ENCODE measurements at places on chromosomes 6 and 20.

- no peak for DNase-seq
Measured at GRCh38 chr6:46265373-46265772, 94.6 kb upstream of the ENPP5 start.

DNA sequence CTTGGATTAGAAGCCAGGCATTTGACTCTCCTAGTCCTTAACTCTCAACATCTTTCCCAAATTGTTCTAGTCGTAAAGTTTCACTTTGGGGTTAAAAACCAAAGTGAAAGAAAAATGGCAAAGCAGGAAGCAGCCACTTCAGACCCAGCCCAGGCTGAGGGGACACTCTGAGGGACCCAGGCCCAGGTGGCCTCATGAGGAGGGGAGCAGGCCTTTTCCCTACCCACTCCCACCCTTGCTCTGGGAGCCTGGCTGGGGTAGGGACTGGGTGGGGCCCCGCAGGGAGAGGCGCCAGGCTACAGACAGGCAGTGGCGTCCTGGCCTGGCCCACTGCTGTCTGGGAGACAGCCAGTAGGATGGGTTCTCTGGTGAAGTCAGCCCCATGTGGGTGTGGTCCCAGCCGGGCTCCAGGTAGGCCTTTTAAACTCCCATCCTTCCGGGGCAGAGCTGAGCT lies 68.7 kb upstream of the MYL9 start:
- DNase-seq: peak; percentile 32

- no peak for DNase-seq
Measured at GRCh38 chr6:153563001-153563400, 431.9 kb upstream of the RGS17 start.

DNA sequence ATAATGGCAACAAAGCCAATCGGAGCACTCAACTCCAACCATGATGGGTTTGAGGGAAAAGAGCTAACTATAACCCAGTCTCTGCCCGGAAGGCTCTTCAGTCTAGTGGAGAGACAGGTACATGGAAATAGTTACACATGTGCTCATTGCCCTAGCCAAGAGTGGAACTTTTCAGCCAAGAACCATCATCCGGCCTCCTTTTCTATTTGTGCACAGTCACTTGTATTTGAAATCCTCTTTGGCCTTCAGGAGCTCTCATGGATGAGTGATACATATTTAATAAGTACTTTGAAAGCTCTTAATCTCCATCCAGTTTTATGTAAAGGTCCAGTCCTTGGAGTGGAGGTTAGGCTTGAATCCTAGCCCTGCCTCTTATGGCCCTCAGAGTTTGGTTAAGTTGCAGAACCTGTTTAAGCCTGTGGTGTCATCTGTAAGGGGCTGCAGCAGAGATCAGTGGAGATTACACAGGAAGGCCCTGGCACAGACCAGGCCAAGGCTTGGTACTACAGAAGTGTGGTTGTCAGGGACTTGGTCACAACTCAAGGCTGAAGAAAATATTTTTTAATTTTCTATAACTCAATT lies 72.3 kb upstream of the SMLR1 start:
- DNase-seq: no peak

GRCh38 chr6:129685662-129686031 lies 24.3 kb downstream of the ARHGAP18 start:
- DNase-seq: no peak

GRCh38 chr6:4225161-4225872 lies 89.9 kb upstream of the ECI2 start:
- no peak for DNase-seq

DNA sequence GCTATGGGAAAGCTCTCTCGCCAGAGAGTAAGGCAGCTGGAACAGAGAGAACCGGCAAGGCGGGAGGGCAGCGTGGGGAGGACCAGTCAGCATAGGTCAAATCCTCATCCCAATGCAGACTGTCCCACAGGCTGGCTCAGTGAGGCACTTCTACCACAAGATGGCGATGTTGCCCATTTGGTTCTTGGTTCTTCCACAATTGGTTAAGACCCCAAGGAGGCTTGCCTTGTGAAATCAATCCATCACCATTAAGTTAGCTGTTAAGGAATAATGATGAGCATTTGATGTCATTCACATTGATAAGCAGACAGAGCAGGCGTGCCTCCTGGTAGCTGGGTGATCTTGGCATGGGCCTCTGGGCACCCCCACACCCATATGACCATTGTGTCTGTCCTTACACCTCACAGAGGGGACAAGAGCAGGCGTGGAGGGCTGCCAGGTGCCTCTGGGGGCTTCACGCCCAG lies 2.4 kb downstream of the CSTL1 start:
- peak; percentile 68 for DNase-seq

- DNase-seq: no peak
Measured at GRCh38 chr6:8191629-8192028, 89.3 kb upstream of the EEF1E1 start.

DNA sequence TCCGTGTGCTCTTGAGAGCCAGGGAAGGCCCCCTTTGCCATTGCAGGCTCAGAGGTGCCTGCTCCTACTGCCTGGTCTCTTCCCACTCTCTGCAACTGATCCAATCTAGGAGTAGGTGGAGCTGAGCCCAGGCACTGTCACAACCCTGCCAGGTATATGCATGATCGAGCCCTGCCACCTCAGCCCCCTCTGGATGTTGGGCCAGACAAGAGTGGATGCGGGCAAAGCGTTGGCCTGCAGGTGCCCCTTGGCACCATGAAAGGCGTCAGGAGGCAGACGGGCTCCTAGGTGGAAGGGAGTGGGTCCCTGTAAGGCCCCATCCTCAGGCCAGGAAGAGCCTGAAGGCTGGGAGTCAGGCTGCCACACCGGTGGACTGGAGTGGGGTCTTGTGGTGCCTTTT lies 5.9 kb upstream of the OR14J1 start:
- no peak for DNase-seq

GRCh38 chr6:81999826-82000225 lies 247.3 kb upstream of the TENT5A start:
- no peak for DNase-seq

DNA sequence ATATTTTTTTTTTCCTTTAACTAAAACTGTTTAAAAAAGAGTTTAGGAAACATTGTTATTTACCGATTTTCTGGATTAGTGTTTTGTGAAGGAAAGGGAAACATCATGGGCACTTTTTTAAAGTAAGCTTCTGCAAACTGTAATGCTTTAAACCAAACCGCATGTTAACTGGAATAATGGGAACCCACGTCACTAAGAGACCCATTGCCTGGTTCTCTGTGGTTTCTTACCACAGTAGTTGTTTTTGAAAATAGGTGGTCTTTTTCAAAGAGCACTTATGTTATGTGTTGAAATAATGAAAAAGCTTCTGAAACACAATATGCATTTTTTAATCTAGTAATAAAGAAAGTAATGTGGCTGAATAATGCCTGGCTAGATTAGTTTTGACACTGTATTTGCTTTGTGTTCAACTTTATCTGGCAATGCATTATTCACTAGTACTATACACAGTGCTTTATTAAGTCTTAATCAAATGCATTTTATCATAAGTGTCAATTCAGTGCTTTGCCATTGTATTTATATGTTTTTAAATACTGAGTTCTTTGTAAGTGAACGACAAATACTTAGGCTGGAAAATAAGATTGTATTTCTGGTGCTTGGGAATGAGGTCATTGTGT lies 754.1 kb upstream of the FLRT3 start:
- no peak for DNase-seq

DNA sequence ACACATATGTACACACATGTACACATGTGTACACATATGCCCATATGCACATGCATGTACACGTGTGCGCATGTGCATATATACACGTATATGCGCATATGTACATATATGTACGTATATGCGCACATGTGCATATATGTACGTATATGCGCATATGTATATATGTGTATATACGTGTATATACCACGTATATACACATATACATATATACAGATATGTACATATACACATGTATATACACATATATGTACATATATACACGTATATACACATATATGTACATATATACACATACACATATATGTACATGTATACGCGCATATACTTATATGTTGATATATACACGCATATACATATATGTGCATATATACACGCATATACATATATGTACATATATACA lies 8.9 kb upstream of the SNAP91 start:
- no peak for DNase-seq

- DNase-seq: no peak
Measured at GRCh38 chr6:53634184-53634631, 31.3 kb downstream of the KLHL31 start.

DNA sequence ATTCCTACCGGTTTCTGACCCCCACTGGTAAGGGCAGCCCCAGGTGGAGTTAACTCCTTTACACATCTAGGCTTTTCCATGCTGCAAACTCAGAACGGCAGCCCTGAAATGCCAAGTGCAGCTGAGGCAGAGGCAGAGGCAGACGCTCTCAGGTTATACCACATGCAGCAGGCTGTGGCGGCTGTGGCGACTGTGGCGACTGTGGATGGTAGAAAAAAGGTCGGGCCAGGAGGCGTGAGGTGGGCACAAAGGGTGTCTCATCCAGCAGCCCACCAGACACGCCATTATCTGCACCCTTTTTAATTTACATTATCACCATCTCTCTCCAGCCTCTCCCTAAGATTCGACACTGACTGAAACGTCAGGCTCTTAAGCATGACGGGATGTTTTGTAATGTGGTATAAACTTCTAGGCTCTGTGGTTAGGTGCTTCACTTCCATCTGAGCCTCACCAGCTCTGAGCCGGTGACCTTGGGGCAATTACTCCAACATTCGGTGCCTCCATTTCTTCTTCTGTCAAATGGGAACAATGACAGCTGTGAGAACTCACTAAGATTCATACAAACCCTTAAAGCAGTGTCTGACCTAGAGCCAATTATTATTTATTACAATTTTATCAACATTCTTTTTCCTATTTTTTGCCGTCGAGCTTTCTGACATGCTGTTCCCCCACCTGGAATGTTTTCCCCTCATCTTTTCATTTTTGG lies 8.2 kb downstream of the KIZ start:
- DNase-seq: no peak

DNA sequence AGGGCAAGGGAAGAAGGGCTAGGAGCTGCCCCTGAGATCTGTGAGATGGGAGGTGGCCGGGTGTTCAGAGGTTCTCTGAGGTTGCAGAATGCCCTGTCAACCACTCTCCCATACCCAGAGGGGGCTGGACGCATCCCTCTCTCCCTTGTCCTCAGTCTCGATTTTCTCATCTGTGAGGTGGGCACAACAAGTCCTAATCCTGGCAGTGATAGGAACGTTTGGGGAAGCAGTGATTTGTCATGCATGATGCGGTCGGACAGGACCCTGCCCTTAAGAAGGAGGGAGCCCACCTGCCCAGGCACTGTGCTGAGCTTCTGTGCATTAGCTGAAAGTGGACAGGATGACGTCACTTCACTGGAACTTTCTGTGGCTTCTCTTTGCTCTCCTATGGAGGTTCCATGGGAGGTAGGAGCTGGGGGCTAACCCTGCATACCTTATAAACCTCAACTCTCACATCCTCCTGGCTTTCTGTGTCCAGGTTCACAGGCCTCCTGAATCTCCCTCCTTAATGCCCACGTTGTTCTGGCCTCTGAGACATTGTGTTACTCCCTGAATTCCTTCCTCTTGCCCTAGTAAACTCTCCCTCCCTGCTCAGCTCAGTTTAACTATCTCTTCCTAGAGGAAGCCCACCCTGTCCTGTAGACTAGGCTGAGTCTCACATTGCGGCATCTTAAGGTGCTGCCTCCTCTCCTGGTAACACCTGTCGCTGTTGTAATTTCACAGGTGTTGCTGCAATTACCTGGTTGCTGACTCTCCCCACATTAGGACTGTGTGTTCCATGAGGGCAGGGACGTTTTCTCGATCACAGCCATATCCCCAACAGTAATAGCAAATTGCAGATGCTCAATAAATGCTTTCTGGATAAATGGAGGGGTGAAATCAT lies 30.1 kb upstream of the CSNK2A1 start:
- DNase-seq: no peak

GRCh38 chr6:148566664-148567350 lies 180.0 kb upstream of the UST start:
- no peak for DNase-seq

DNA sequence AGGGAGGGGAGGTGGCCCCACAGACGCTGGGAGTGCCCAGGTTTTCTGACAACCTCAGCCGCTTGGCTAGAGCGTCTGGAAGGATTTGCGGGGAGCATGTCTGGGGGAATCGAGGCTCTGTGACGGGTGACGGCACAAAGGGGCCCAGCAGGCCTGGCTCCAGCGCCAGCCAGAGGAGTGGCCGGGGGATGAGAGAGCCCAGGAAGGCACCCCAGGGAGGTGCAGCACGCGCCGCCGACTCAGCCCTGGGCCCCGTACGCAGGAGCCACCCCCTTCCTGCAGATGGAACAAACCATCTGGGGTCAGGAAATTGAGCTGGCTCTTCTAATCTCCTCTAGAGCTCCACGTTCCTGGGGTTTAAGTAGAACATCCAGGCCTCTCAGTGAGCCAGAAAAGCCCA lies 5.9 kb upstream of the SLCO4A1 start:
- no peak for DNase-seq

DNA sequence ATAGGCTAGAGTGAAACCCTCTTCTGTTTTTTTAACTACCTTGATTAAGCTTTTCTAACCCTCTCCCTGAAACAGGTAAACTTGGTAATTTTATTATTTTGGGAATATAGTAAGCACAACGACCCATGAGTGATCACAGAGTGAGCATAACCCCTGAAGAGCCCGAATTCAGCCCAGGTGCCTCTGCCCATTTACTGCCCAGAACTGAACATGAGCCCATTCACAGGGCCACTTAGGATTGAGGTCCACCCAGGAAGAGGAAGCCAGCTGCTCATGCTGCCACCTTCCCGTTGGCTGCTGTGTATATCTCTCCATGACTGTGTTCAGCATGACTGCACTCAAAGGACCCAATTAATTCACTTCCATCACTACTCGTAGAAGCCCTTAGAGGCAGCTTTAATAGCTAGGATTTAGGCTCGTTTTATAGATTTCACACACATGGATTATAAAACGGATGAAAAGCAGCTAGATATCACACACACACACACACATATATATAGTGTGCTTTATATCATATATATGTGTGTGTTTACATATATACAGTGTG lies 8.3 kb upstream of the PDE10A start:
- DNase-seq: no peak

- peak; percentile 80 for DNase-seq
Measured at GRCh38 chr6:158026054-158026900, 44.6 kb downstream of the SYNJ2 start.

GRCh38 chr6:156113631-156114030 lies 658.0 kb upstream of the NOX3 start:
- no peak for DNase-seq

DNA sequence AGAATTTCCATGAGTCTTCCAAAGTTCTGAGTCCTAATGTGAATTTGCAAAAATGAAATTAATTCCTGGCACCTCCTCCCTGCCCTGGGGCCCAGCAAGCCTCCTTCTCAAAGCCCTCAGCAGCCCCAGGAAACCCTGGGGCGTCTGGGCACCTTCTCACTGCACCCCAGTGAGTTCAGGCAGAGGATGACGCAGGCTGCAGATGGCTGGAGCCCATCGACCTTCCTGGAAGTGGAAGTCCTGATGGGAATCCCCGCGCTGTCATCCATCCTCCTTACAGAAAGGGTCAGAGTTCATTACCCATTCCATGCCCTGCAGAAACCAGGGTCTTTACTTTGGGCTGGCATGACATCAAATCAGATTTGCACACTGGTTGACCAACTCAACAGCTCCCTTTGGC lies 31.6 kb downstream of the DLL1 start:
- no peak for DNase-seq

GRCh38 chr6:126657561-126658175 lies 317.8 kb downstream of the CENPW start:
- no peak for DNase-seq

GRCh38 chr6:4967301-4968030 lies 36.4 kb downstream of the RPP40 start:
- no peak for DNase-seq

- peak; percentile 64 for DNase-seq
Measured at GRCh38 chr20:63850689-63851547, 10.4 kb upstream of the ABHD16B start.

GRCh38 chr20:50019466-50020256 lies 36.9 kb downstream of the SNAI1 start:
- no peak for DNase-seq

Data from stimulated activated CD4-positive, alpha-beta T cell treated with anti-CD3 and anti-CD28 coated beads, Interleukin-2, amount 100 ng/mL, for 24 hours (primary cell).